ENCODE measurements at places on chromosomes 1 and 21.

DNA sequence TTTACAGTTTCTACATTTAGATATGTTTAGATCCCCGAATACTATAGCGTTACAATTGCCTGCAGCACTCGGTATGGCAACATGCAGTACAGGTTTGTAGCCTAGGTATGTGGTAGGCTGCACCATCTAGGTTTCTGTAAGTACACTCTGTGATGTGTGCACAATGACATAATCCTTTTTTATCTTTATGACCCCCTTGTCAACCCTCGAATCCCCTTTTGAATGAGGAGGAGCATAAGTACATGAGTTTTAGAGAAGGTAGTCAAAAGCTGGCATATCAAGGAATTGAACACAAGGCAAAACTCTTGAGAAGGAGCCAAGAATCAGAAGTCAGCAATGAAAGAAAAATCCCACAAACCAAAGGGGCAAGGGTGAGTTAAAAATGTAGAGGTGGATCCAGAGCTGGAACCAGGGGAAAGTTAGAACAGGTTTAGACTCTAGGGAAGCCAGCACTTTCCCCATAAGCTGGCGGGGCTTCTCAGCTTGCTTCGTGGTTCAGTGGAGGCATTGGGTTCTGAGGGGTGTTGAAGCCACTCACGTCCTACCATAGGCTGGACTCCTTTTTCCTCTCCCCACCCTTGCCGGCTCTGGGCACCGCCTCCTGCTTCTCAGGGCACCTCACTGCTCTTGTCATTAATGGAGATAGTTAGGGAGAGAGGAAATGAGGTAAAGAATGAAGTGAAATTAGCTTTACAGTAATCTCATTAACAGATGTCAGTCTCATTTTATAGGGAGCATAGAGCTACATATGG is 31.3 kb downstream of the OLFML3 start:
- no peak for DNase-seq

DNA sequence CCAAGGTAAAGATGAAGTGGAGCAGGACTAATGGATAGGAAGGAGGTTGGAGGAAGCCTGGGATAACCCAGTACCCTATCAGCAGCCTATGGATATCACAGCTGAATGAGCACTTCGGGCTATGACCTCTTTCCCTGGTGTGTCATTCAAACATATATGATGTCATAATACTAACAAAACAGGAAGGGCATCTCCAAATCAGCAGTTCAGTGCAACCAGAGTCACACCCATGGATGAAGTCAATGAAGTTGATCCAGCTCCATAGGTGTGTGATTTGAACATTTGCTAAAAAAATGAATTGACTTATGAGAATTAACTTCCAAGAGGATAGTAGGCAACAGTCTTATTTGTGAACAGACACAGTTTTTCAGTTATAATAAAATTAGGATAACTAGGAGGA is 1.7 kb upstream of the C1orf116 start:
- DNase-seq = no peak

- no peak for DNase-seq
Observed at GRCh38 chr1:1441002-1441888, 5.8 kb downstream of the VWA1 start.

DNA sequence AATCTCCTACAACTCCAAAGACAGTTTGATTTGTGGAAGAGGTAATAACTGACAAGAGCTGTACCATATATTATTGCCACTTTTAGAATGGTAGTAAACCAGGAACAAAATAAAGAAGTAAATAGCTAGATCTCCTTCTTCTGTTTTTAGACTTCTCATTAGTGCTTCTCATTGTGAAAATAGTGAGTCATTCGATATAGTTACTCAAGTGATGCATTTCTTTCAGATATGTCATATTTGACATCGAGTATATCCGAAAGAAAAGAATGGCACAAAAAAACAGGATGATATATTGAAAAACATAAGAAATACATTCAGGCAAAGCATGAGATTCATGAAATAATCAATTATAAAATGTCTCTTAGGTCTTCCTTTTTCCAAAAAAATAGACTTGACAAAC is 1346.1 kb downstream of the BRINP3 start:
- DNase-seq = no peak

Measured in AG09319 (cell line).